ENCODE measurements at places on chromosomes 5 and 9.

DNA sequence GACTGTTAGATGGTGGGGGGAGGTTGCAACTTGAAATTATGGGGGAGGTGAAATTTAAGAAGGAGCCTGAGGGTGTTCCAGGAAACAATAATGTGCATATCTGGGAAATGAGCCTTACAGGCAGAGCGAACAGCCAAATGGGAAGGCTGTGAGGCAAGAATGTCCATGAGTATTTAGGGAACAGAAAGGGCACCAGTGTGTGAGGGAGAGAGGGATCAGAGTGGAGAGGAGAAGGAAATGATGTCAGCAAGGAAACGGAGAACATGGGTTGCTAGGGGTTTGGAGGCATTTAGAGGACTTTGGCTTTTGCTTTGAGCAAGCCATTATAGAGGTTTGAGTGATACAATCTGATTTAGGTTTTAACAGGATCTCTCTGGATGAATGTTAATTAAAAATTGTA lies 285.4 kb downstream of the TLE4 start:
- no peak for DNase-seq

- peak; percentile 97 for DNase-seq
Measured at GRCh38 chr5:74895906-74896305, 29.7 kb upstream of the FAM169A start.

DNA sequence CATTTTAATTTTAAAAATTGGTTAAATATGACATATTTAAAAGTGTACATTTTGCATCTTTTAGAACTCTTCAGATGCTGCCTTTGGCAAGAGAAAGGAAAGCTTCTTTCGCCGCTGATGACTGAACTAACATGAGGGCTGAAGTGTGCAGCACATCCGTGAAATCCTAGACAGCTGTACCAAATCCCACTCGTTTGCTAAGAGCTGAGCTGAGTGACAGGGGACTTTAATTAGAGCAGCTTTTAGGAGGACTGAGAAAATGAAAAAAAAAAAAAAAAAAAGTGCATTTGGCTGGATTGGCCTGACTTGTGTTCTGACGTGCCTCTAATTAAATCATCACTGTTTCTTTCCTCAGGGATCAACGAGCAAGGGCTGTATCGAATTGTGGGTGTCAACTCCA lies 271.3 kb downstream of the ARHGAP26 start:
- DNase-seq, result no peak

DNA sequence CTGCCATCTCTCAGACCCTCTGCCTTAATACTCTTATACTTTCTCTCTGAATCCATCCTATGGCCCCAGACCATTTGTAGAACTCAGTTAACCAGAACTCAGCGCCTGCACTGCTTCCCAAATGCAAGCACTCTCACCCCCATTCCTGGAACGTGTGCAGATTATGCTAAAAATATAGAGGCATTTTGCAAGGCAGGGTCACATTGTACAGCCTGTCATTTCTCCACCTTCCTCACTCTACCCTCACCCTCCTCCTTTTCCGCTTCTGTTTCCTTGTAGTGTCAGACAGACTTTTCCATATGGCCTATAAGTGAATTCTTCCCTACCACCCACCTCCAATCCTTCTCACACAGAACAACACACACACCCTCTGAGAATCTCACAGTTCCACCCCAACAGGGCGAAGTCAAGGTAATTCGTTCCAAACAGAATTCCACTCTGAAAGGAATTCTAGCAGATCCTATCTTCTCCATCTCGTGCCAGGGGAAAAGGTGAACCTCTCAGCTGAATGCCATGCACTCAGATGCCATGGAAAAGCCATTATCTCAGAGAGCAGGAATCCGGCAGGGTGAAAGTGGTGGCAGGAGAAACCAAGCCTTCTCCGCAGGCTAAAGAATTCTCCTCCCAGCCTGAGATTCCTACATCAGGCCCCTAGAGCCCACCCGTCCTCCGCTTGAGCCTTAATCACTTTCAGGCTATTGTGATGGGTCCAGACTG lies 25.3 kb downstream of the GGTA1 start:
- DNase-seq, result no peak

DNA sequence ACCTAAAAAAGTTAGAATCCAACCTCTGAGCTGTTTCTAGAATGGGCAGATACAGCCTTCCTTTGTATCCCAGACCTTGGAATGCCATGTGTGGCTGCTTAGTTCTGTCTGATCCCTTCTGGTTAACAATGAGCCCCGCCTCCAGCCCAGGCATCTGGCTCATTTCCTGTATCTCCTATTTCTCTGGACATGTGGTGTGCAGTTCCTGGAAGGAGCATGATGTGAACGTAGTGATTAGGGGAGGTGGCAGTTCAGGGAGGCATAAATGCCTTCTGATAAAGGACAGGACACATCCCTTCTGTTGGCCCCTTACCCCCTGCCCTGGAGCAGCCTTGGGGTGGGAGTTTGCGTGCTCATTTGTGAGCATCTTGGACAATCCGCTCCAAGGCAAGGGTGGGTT lies 243.0 kb downstream of the ZSWIM6 start:
- peak; percentile 69 for DNase-seq

DNA sequence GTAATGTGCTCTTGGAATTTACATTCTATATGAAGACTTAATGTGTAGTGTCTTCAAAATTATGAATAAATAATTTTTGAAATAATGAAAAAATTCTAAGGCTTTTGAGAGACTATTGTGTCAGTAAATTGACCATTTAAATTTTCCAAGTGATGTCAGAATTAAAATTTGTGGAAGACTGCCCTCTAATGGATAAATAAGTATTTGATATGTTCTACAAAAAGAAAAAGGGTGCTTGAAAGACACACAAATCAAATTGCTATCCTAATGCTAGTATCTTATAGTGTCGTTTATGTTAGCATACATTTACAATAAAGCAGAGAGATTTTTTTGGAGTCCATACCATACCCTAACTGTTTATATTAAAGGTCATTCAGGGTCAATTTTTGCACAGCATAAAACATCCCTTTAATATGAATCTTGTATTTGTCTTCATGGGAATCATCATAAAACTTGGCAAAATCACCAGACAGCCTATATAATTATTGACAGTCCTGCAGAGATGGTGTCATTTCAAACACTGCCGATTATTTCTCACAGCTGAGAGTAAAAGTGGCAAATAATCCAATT lies 120.8 kb upstream of the SLC27A6 start:
- peak; percentile 26 for DNase-seq

- no peak for DNase-seq
Measured at GRCh38 chr5:101062902-101063301, 159.8 kb upstream of the ST8SIA4 start.

DNA sequence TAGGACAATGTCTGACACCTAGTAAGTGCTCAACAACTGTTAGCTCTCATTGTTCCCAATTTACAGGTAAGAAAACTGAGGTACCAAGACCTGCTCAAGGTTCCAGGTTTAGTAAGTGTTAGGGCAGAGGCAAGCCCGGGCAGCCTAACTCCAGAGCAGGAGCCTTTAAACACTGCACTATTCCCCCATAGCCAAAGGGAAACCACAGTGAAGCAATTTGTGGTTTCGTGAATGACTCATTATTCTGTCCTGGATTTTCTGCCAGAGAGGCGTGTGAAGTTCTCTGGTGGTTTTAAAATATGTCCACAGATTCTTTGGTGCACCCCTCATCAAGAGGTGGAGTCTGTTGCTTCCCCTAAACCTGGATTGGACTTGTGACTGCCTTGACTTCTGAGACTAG lies 1.0 kb upstream of the MCC start:
- peak; percentile 99 for DNase-seq

GRCh38 chr9:131594906-131595665 lies 49.8 kb downstream of the PRRT1B start:
- DNase-seq, result no peak

GRCh38 chr9:108050894-108051293 lies 561.3 kb upstream of the KLF4 start:
- DNase-seq, result no peak

DNA sequence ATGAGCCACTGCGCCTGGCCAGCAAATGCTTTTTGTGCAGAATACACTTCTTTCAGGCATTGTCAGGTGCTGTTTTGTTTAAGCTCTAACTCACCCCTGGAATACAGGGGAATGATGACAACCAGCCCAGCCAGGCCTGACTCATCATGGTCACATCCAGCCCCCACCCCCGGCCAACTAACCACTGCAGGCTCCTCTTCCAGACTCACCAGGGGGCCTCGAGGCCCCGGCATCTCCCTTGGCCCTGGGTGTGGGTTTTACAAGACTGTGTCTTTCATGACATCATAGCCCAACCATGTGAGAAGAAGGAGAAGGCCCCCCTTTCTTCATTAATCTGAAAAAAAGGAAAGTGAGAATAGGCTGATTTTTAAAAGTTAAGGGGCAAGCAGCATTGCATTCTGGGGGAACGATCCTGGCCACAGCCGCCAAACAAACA lies 35.5 kb downstream of the OLFML2A start:
- DNase-seq, result peak; percentile 92

DNA sequence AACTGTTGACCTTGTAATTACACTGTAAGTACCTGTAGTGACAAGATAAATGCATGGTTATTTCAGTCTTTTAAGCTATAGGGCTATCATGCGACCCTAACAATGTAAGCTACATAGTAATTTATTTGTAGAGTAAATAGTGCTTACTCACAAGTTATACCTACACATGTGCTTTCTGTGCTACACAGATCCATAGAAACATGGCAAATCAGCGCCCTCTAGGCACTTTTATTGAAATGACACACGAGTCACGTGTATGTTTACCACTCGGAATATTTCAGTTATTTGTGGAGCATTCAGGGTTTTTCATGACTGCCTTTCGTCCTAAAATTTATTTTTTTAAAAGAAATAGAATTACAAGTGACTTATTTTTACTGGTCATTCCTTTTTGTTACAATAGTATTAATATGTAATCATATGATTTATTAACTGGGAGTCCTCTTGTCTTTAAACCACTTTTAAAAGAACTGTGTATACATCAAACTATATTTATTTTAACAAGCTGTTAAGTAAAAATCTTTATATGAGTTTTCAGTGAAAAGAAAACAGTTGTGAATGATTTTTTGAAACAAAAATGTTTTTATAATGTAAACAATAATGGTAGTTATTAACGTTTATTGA lies 1242.3 kb upstream of the WWC1 start:
- peak; percentile 63 for DNase-seq

- no peak for DNase-seq
Measured at GRCh38 chr5:128237546-128237945, 154.0 kb downstream of the SLC12A2 start.

- no peak for DNase-seq
Measured at GRCh38 chr9:77808751-77809081, 160.6 kb upstream of the GNA14 start.

- DNase-seq, result no peak
Measured at GRCh38 chr9:136686534-136686793, 793 bp downstream of the AGPAT2 start.

DNA sequence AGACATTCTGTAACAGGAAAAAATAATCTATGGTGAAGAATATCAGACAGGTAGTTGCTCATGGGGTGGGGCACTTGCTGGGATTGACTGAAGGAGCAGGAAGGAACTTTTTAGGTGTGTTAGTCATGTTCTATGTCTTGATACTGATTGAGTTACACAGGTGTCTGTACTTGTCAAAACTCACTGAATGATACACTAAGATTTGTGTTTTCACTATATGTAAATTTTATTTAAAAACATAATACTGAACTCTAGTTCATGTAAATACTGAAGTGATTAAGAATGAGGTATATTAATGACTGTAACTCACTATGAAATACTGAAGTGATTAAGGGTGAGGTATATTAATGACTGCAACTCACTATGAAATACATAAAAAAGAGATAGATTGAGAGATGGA lies 28.5 kb downstream of the IL6ST start:
- DNase-seq, result no peak

- DNase-seq, result no peak
Measured at GRCh38 chr5:150397782-150398721, 14.7 kb downstream of the CD74 start.

DNA sequence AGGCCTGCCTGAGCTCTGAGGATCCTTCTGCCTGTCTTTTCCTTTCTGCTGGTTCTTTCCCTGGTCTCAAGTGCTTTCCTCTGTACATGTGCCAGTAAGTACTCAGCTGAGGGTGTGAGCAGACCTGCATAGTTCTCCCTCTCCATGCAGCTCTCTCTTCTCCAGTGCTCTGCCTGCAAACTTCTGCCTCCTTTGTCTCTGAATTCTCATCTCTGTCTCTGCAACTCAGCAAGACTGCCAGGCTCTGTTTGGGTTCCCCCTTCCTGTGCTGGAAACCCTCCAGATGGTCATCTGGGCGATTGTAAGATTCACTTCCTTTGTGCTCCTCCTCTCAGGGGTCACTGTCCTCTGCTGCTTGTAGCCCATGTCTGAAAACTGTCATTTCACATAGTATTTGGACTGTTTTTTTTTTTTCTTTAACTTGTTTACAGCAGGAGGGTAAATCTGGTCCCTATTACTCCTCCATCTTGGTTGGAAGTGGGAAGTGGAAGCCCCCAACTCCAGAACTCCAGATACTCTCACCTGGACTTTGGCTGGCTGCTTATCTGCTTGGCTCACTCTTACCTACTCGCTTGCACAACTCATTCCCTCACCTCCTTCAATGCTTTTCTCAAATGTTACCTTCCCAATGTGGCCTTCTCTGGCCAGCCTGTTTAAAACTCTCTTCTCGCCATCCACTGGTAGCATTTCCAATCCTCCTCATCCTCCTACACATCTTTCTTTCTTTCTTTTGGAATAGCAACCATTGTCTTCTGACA lies 175.3 kb upstream of the TBC1D2 start:
- no peak for DNase-seq

DNA sequence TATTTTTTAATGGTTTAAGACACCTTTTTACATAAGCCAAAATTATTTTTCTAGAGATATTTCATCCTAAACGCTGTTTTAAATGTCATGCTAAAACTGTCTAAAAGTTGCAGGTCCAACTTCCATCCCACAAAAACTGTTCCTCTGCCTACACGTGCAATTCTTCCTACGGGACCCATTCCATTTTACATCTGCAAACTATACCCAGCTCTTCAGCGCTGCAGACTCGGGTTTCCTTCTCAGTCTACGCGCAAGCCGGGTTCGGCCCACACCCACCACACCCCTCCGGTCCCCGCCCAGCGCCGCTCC lies 8.7 kb downstream of the RANBP6 start:
- peak; percentile 63 for DNase-seq

DNA sequence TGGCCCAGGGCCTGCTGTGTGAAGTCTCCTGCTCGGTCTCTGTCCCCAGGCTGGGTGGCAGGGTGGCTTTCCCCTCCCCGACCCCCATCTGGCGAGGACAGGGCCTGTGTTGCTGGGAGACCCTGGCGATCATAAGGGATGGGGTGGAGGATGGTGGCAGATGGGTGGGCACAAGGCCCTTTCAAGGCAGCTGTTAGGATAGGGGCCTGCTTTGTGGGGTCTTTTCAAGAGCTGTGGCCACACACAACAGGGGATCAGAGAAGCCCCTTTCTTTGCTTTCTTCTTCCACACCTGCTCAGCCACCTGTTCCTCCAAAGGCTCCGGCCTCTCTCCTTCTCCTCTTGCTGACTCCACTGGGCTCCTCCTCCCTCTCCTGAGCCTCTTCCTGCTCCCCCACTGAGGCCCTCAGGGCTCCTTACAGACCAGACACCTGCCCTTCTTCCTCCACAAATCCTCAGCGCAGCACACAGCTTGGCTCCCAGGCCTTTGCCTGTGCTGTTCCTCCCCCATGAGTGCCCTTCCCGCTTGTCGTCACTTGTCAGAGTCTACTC lies 15.0 kb upstream of the NEURL1B start:
- DNase-seq, result no peak

- DNase-seq, result no peak
Measured at GRCh38 chr9:89319015-89319905, 960 bp downstream of the SECISBP2 start.

GRCh38 chr5:66958201-66958979 lies 238.2 kb downstream of the CD180 start:
- no peak for DNase-seq
